Inflammatory macrophage treated with lipopolysaccharide for 4 hours (primary cell): ENCODE measurements at places on chromosomes 3 and 15.

- DNase-seq: no peak
Observed at GRCh38 chr15:86629409-86630356, 550.0 kb downstream of the AGBL1 start.

DNA sequence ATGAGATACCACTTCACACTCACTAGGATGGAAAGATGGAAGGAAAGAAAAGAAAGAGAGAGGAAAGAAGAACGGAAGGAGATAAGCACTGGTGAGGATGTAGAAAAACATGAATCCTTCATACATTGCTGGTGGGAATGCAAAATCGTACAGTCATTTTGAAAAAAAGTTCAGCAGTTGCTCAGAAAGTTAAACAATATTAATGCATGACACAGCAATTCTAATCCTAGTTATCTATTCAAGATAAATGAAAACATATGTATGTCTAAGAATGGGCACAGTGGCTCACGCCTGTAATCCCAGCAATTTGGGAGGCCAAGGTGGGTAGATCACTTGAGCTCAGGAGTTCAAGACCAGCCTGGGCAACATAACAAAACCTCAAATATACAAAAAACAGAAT is 59.1 kb downstream of the SENP7 start:
- no peak for DNase-seq

GRCh38 chr3:36911990-36912804 is 32.7 kb downstream of the TRANK1 start:
- DNase-seq: peak; percentile 90

- no peak for DNase-seq
Observed at GRCh38 chr3:13582366-13583250, 33.7 kb downstream of the FBLN2 start.

GRCh38 chr15:45993072-45993471 is 358.2 kb downstream of the SQOR start:
- no peak for DNase-seq

GRCh38 chr3:29789686-29790085 is 508.8 kb downstream of the RBMS3 start:
- no peak for DNase-seq

- DNase-seq: peak; percentile 28
Observed at GRCh38 chr15:32682977-32683630, 34.7 kb upstream of the GREM1 start.

GRCh38 chr15:71336671-71337070 is 221.4 kb downstream of the THSD4 start:
- no peak for DNase-seq

DNA sequence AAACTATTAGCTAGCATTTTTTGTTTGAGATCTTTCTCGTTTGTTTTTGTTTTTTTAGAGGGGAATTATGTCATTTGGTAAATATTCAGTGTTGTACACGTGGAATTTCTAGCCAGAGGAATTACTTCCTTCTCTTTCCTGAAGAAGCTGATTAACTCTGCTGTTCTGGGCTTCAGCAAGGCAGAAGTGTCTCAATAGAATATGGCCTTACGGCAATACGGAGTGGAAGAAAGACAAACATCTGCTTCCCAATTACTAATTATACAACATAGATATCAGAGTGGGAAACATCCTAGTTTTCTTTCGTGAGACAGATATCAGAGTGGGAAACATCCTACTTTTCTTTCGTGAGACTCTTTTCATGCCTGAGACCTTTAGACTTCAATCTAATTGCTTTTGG is 11.9 kb downstream of the P3H2 start:
- DNase-seq: no peak

- no peak for DNase-seq
Observed at GRCh38 chr15:82228750-82229149, 33.8 kb downstream of the EFL1 start.

DNA sequence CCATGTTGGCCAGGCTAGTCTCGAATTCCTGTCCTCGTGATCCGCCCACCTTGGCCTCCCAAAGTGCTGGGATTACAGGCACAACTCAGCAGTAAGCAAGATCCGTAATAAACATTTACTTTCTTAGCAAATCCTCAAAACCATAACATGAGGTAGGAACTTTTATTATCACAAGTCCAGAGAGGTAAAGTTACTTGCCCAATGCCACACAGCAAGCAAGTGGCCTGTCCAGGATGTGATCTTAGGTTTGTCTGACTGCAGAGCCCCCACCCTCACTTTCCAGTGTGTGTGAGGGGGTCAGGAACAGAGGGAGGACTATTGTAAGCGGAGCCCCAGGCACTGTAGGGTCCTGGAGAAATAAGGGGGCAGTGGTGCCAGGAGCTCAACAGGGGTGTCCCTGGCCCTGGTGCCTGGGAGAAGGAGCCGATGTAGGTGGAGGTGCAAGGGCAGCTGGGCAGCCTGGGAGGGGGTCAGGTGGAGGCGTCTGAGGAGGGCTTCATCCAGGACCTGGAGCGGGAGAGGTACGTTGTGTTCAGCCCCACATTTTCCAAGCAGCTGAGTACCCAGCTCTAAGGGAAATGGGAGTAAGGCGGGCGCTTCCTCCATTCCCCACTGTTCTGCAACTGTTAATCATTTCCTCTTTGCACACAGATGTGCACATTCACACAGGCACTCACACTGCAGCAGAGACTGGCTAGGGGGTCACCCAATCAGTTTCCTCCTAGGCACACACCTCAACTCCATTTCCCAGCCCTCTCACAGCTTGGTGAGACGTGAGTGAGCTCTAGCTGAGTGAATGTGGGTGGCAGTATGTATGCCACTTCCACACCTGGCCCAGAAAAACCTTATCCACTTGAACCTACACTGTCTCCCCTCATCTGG is 5.9 kb downstream of the RPUSD3 start:
- no peak for DNase-seq

DNA sequence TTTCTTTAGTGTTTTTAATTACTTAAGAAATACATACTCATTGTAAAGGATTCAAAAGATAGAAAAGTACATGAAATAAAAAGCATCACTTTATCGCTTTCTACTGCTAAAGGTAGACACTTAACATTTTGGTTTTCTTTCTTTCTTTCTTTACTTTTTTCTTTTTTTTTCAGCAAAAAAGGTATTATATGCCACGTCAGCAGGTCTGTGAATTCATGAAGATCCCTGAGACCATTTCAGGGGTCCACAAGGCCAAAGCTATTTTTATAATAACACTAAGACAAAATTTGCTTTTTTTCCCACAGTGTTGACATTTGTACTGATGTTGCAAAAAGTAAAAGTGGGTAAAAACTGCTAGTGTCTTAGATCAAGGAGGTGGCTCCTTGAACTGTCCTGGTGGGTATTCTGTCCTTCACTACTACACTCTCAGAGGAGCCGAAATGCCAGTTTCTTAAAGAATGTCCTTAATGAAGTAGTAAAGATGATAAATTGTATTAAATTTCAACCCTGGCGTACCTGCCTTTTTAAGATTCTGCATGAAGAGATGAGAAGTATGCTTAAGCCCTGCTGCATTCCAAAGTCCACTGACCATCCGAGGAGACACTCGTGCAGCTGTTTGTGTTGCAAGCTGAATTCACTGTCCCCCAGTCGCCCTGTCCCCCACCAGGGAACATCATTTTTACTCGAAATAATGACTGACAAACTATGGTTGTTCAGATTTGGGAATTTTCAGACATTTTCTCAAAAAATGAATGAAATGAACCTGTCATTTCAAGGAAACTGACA is 106.7 kb upstream of the PIAS1 start:
- no peak for DNase-seq

- no peak for DNase-seq
Observed at GRCh38 chr15:45648521-45649200, 13.8 kb downstream of the SQOR start.

GRCh38 chr15:43169888-43170287 is 15.3 kb upstream of the CCNDBP1 start:
- DNase-seq: no peak

- DNase-seq: no peak
Observed at GRCh38 chr15:52673734-52674133, 5.5 kb downstream of the ATOSA start.

DNA sequence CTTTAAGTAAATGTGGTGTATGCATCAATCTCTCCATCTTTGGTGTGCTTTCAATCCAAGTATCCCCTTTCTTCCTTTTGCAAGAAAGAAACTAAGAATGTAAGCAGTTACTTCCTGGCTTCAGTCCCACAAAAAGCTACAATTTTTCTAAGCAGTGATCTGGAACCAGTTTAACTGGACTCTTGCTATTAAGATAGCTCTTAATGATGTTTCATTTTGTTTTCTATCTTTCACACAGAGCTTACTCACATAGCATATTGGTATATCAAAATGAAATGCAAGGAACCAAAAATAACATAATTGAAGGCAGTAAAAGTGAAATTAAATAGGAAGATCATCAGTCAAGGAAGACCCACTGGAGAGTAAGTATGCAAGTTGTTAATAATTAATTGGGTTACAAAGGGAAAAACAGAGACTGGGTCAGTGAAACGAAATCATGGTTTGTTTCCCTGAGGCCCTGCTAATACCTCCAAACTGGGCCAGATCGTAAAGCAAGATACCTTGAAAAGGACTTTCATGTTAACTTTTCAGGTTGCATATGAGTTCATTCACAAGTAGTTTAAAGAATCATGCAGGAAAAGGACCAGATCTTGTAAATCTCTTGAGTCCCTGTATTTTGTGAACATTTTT is 41.9 kb downstream of the GPR160 start:
- no peak for DNase-seq

- no peak for DNase-seq
Observed at GRCh38 chr3:168080499-168081170, 15.1 kb downstream of the GOLIM4 start.

- DNase-seq: no peak
Observed at GRCh38 chr15:76245072-76245610, 66.1 kb downstream of the ETFA start.

DNA sequence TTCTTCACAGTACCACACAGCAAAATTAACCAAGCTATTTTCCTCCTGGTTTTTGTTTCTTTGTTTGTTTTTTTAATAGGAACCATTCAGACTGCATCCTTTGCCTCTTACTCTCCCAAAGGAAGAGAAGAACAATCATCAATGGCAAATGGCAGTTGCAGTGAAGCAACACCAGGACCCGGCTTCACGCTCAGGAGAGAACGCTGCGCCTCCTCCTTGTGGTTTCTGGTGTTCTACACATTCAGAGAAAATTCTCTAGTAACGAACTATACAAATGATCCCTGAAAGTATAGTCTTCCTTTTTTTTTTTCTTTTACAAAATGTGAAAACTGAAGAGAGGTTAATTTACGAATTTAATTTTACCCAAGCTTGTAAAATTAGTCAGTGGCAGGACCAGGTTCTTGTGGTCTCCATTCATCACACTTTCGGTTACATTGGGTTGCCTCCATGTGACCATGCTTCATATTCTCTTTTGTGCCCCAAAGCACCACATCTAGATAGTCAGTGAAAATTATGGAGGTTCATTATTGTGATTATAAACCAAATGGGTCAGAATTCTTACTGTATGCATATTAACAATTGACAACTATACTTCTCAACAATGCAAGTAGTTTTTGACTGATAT is 10.6 kb upstream of the MINDY2 start:
- no peak for DNase-seq

GRCh38 chr3:80537680-80538079 is 769.9 kb upstream of the ROBO1 start:
- no peak for DNase-seq

GRCh38 chr3:178646186-178646862 is 110.1 kb downstream of the KCNMB2 start:
- DNase-seq: no peak

GRCh38 chr3:77191640-77192039 is 151.7 kb downstream of the ROBO2 start:
- no peak for DNase-seq

GRCh38 chr3:141835557-141836229 is 40.8 kb upstream of the ATP1B3 start:
- no peak for DNase-seq

DNA sequence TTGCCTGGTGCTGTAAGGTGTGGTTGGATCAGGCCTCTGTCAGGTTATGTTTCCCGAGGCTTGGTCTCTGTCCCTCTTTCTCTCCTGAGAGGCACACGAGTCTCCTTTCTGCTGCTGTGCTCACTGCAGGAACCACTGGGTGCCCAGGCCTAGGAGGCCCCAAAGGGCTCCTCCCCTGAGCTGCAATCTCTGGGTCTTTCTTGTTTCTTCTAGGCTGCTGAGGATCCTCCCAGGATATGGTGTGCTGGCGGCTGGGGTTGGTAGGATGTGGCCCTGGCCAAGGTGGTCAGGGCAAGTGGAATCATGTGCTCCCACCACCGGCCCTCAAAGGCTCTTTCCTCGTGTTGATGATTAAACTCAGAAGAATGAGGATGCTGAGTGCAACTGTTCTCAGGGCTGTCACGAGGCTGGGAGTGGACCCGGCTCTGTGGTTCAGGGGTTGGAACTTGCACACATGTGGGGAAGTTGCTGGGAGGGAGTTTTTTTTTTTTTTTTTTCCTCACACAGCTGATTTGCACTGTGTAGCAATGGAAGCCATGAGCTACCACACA is 43.6 kb upstream of the CTSH start:
- DNase-seq: peak; percentile 98

- DNase-seq: no peak
Observed at GRCh38 chr3:16103472-16103871, 71.0 kb upstream of the GALNT15 start.

DNA sequence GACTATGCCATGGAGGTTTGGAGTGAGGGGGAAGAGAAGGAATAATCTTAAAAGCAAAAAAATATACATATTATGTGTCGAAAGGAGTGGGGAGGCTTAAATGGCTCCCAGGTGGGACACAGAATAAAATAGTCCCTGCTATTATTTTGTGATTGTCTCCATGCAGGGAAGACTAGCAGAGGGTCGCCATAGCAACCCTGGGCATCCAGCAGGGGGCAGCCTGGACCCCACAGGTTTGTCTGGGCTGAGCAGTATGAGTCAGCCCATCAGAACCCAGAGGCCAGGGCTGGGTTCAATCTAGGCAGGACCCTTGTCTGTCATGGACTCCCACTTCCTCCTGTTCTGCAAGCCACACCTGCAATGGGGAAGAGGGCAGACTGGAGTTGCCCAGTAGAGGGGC is 17.6 kb upstream of the LINGO1 start:
- peak; percentile 15 for DNase-seq

DNA sequence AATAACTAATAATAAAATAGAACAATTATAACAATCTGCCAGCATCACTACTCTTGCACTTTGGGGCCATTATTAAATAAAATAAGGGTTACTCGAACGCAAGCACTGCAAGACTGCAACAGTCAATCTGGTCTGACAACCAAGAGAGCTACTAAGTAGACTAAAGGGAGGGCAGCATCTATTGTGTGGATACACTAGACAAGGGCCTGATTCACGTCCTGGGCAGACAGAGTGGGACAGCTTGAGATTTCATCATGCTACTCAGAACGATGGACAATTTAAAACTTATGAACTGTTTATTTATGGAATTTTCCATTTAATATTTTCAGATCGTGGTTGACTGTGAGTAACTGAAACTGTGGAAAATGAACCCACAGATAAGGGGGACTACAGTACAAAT is 39.5 kb downstream of the TNIK start:
- DNase-seq: no peak

DNA sequence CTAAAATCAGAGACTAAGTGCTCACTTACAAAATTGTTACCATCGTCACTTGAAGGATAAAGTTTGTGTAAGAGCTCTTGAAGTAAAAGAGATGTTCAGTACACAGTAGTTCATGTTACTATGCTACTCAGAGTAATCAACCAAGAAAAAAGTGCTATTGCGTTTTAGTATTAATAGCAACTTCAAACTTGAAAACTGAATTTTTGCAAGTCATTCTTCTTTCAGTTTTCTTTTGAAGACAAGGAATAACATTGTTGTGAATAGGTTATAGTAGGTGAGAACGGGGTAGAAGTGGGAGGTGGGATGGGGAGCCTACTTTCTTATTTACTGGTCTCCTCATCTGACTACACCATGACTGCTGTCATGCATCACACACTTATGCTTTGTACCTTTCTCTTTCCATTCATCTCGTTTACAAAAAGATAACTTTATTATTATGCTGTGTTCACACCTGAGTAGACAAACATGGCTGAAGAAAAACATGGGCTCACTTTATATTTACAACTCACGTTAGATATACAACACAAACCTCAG is 39.3 kb upstream of the P3H2 start:
- no peak for DNase-seq
